ENCODE measurements at places on chromosomes 3 and 15.

GRCh38 chr3:107910713-107911259, 180.0 kb downstream of the CD47 start:
- DNase-seq: no peak

- DNase-seq: no peak
Observed at GRCh38 chr3:162171970-162172369, 675.4 kb downstream of the OTOL1 start.

DNA sequence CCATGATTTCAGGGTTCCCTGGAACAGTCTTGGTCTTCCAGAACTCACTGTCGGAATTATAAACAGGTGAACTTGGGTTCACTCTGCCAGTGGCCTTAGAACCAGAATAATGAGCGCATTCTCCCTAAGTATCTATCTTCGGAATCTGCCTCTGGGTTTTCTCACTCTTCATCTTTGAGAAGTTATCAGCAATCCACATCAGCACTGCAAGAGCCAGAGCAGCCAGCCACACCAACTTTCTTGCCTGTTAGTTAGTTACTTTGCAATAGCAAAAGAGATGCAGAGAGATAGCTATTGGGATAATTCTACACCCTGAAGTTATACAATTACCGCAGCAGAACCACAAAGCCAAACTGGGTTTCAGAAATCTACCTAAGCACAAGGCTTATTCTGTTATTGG, 25.8 kb downstream of the GLB1 start:
- no peak for DNase-seq

DNA sequence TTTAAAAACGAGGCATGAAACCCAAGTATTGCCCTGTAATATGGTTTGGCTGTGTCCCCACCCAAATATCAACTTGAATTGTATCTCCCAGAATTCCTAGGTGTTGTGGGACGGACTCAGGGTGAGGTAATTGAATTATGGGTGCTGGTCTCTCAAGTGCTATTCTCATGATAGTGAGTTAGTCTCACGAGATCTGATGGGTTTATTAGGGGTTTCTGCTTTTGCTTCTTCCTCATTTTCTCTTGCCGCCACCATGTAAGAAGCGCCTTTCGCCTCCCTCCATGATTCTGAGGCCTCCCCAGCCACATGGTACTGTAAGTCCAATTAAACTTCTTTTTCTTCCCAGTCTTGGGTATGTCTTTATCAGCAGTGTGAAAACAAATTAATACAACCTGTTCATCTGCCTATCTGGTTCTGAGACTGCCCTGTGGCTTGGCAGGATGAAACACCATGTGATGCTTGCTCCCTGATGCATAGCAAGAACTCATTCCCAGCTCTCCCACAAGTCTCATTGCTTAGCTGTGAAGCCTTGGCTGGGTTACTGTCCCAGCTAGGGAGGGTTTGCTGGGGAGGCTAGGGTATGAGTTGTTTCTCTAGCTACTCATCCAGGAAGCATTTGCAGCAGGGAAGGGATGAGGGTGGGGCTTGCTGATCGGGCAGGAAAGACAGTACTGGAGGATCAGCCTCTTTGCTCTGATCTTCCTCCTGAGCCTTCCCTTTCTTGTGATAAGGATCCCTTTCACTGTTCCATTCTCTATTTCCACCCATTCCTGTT, 3.7 kb upstream of the SQOR start:
- DNase-seq: no peak

GRCh38 chr15:69504352-69505040, 51.9 kb downstream of the RPLP1 start:
- no peak for DNase-seq

- DNase-seq: no peak
Observed at GRCh38 chr3:160003520-160004128, 15.0 kb downstream of the IL12A start.

DNA sequence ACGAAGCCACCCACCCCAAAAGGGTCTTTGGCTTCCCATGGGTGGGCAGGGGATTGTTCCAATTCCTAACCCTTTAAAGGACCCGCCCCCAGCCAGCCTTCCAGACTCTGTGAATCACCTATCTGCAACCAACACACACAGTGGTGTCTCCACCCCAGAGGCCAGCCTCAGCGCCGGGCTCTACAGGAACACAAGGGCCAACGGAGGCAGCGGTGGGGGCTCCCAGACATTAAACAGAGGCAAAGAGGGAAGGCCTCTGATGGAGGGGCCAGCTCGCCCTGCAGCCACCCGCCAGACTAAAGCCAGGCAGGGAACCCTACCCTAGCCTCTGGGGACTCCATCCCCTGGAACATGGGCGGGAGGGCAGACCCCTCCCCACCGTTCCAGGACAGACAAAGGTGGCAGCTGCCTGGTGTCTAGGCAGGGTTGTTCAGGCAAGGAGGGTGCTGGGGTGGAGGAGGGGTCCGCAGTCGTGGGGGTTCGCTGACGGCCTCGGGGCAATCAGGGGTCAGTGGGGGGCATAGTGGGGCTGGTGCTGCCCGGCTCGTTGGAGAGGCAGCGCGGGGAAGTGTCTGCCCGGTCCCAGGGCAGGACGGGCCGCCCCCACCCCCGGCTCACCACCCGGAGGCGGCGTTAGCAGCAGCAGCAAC, 448 bp downstream of the SHISA5 start:
- DNase-seq: no peak

GRCh38 chr3:149604125-149604875, 53.5 kb downstream of the WWTR1 start:
- no peak for DNase-seq

GRCh38 chr3:86208772-86209171, 782.2 kb downstream of the VGLL3 start:
- no peak for DNase-seq

- DNase-seq: no peak
Observed at GRCh38 chr15:51281368-51281967, 56.9 kb downstream of the CYP19A1 start.

- DNase-seq: no peak
Observed at GRCh38 chr15:99986297-99987118, 253.3 kb upstream of the LYSMD4 start.

GRCh38 chr3:195198426-195199346, 72.3 kb downstream of the XXYLT1 start:
- DNase-seq: no peak

DNA sequence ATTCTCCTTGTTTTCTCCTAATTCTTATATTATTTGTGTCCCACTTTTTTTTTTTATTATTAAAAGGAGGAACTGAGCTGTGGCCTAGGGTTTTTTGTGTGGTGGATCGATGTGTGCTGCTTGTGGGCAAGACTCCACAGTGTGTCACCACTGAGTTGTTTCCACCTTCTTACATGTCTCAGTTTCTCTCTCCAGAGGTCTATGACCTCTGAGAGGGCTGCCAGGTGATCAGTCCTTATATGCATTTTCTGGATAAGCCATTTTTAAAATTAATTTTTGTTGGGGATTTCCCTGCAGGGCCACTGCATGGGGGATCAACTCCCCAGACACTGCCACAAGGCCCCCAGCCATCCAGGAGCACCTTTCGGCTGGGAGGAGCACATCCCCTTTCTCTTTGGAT, 27.8 kb downstream of the IQCF6 start:
- no peak for DNase-seq

GRCh38 chr3:42195879-42196330, 70.1 kb downstream of the CCK start:
- DNase-seq: no peak

DNA sequence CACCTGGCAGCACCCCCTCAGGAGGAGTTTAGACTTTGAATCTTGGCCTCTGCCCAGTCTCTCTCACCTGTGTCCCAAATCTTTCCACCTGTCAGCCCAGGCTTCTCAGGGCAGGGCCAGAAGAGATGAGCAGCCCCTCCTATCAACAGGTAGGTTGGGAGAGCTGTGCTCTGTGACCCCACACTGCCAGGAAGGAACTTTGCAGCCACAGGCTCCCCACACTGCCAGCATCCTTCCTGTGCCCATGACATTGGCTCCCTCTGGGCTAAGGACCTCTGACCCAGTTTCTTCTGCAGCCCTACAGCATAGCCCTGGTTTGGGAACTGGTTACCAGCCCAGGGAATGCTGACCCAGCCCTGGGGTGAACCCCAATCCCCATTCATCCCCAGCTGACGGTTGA, 115.7 kb upstream of the IQSEC1 start:
- no peak for DNase-seq

GRCh38 chr3:189982321-189982945, 138.3 kb downstream of the P3H2 start:
- no peak for DNase-seq

DNA sequence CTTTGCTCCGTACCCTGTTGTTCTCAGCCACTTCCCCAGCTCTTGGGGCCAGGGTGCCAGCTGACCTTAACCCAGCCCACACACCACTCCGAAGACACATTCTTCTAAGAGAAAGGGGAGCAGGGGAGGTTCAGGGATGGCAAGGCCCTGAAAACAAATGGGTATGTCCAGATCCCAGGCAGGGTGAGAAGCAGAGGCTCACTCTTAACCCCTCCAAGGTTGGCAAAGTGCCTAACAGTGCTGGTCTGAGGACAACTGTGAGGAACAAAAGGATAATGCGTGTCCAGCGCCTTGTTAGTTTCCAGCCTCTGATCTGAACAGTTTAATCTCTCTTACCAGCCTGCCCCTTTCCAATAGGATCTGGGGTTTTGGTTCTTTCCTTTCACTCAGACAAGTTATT, 1.5 kb downstream of the TMEM44 start:
- no peak for DNase-seq

DNA sequence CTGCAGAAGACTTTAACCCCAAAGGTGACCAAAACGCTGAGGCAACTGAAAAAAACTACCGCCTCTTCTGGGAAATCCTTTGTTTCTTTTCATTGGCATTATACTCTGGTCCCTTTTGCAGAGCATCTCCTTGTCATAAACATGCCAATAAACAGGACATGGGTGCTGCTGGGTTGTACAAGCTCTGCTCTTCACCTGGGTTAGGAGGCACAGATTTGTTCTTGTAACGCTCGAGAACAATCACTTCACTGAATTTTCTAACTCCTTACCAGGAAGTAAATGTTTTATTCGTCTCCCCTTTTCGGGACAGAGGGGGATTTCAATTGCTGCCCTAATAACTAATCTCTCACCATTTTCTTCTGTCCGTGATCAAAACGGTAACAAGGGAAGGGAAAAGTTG, 1.3 kb downstream of the PLCH1 start:
- DNase-seq: no peak

- DNase-seq: no peak
Observed at GRCh38 chr15:93372208-93372864, 283.3 kb upstream of the RGMA start.

DNA sequence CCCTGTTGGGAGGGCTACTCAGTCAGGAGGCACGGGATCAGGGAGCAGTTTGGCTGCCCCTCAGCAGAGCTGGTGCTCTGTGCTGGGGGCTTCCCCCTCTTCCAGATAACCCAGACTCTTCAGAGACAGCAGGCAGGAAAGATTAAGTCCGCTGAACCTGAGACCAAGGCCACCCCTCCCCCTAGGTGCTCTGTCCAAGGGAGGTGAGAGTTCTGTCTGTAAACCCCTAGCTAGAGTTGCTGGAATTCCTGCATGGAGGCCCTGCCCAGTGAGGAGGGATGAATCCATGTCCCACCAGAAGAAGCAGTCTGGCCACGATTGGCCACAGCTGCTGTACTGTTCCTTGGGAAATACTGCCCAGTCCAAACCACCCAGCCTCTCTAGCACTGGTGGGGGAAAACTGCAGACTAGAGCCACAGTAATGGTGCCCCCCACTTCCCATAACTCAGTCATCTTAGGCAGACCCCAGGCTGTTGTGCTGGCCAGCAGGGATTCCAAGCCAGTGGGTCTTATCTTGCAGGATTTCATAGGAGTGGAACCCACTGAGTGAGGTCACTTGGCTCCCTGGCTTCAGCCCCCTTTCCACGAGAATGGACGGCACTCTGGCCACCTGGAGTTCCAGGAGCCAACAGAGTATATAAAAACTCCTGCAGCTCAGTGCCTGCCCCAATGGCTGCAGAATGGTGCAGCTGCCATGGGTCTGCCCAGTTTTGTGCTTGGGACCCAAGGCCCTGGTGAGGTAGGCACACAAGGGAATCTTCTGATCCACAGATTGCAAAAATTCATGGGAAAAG, 42.9 kb downstream of the NPAP1 start:
- DNase-seq: no peak

DNA sequence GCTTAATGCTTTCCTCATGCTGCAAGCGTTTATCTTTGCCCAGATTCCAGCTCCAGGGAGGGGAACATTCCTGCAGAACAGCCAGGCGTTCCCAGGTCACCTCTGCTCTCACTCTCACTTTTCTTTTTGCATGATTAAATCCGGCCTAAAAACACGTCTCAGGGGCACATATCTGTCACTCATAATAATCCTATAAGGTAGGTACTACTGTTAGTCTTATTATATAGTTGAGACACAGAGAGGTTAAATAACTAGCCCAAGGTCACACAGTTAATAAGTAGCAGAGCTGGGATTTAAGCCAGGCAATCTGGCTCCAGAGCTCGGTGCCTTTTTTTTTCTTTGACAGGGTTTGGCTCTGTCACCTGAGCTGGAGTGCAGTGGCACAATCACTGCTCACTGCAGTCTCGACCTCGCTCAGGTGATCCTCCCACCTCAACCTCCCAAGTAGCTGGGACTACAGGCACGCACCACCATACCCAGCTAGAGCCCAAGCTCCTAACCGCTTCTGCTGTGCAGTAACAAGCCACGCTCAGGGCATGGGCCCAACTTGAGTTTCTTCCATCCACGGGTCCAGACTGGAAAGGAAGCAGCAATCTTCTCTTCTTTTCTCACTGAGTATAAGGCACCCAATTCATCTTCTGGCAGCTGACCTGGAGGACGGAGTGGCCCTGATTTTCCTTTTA, 96.5 kb downstream of the LIPC start:
- no peak for DNase-seq

- DNase-seq: no peak
Observed at GRCh38 chr3:183500981-183501704, 54.4 kb downstream of the KLHL6 start.

DNA sequence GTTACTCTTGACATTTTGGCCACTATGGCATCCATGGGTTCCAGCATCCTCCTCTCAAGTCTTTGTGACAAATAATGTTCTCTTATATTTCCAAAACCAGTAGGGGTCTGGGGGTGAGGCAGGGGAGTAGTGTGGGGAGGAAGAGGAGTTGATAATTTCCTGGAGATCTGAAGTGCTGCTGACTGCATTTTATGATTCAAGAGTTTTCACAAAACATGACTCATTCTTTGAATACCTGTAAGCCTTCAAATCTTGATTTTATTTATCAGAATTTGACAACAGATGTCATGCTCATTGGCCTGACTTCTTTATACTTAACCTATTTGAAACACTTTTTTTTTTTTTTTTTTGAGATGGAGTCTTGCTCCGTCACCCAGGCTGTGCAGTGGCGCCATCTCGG, 98.8 kb upstream of the PLXND1 start:
- no peak for DNase-seq

- no peak for DNase-seq
Observed at GRCh38 chr3:105139881-105140560, 226.7 kb upstream of the ALCAM start.

- DNase-seq: no peak
Observed at GRCh38 chr3:123547881-123548519, 36.9 kb downstream of the HACD2 start.
